ENCODE measurements at places on chromosomes 16 and 17.

DNA sequence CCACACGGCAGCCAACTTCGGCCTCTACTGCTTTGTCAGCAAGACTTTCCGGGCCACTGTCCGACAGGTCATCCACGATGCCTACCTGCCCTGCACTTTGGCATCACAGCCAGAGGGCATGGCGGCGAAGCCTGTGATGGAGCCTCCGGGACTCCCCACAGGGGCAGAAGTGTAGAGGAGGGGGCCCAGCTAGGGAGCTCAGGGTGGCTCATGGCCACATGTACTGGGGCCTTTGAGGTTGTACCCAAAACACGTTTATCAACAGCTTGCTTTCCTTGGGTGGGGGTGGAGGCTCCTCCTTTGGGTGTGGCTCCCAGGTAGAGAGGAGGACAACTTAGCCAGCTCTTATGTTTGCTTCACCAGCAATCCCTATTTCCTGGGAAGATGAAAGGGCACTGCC, 5.1 kb downstream of the GPR142 start:
- no peak for DNase-seq

GRCh38 chr16:84340325-84341040, 27.9 kb upstream of the ATP2C2 start:
- DNase-seq, result no peak

GRCh38 chr17:42062681-42063080, 12.3 kb upstream of the C17orf113 start:
- DNase-seq, result no peak

- no peak for DNase-seq
Measured at GRCh38 chr17:66271512-66271911, 30.9 kb upstream of the PRKCA start.

DNA sequence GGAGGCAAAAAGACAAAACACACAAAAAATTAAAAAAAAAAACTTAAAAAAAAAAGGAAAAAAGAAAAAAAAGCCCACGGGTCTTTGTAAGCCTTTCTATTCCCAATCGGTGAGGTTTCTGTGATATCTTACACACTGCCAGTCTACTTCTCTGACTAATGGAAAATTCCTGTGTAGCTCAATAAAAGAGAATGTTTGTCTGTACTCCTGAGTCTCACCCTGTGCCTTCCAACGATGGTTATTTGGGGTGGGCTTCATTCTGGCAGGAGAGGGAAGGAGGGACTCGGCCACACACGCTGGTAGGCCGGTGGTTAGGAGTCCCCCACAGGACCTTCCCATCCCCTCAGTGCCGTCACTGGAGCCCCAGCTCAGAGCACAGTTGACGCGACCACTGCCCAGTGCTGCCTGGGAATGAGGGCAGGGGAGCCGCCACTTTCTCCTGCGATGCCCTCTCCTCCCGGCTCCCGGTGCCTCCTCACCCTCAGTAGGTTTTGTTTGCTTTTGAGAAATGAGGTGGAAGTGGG, 68.0 kb downstream of the AMFR start:
- DNase-seq, result peak; percentile 8

DNA sequence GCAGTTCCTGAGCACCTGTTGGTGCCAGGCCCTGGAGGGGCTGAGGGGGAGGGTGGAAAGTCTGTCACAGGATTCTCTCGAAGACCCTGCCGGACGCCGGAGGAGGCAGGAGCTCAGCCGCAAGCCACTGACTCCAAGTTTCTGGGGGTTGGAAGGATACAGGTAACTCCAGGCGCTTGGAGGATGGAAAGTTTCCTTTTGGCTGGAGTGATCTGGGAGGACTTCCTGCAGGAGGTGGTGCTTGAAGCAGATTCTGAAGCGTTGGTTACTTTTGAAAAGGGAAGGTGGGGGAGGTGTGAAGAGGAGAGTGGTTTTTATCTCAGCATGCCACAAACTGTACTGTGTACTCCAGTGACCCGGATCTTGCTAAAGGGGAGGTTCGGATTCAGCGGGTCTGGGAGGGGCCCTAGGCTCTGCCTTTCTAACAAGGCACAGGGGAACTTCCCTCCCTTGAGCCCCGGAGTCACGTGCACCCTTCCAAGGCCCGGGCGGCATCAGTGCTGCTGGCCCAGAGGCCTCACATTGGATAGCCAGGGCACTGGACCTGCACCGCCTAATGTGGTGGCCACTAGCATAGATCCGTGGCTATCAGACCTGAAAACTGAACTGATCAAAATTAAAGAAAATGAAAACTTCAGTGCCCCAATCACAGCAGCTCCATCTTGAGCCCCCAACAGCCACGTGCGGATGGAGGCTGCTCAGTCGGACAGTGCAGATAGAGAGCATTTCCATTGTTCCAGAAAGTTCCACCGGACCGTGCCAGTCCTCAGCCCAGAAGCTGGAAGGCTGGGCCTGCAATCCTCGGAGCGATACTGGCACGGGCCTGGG, 42.2 kb upstream of the GSE1 start:
- no peak for DNase-seq

GRCh38 chr16:31875112-31875803, 1.7 kb downstream of the ZNF267 start:
- DNase-seq, result no peak

All from GM23338 (cell line).